GDM1 (cell line): ENCODE measurements at places on chromosomes 16 and 17.

DNA sequence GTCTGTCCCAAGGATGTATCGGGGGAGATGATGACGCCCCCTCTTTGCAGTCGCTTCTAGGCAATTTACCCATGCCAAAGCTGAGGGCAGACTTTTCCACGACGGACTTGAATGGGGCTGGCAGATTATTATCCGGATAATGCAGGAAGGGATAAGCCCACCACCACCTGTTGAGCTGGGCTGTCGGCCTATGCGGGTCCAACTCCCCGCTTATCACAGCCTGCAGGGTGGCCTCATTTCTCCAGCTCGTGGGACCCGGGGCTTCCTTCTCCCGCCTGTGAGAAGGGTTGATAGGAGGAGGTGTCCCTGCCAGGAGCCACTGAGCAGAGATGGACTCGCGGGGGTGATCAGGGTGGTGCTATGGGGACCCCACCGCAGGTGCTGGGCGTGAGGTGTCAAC, 559 bp downstream of the CACNG5 start:
- DNase-seq, result no peak

GRCh38 chr17:36936455-36937000, 747 bp upstream of the LHX1 start:
- no peak for DNase-seq

DNA sequence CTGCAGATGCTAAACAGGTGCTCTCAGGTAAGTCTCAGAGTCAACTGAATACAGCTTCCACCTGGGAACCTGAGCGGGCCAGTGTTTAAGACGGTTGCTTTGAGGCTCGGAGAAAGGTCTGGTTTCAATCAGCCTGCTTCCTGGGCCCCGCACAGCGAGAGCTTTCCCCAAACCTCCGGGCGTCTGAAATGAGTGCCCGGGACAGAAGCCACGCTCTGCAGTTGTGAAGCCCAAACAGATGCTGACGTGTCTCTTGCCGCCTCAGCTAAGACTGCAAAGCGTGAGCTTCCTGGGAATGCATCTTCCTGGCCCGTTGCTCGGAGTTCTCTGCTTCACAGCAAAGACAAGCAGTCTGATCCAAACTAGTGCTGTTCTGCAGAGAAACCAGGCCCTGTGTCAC, 36.7 kb downstream of the PLXDC1 start:
- DNase-seq, result no peak

DNA sequence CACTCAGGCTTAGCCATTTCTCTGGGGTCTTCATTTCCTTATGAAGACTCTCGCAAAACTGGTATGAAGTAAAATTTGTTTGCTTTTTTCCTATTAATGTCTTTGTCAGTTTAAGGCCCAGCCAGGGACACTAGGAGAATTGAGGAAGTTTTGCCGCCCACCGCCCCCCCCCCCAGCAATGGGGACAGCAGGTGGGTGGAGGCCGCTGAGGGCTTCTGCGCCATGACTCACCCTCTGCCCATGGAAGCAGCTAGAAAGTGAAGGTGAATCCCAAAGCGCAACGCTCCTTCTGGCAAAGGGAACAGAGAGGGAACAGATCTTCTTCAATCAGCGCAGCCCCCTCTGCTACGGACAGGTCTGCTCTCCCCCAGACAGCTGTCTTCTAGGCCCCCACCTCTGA, 49.7 kb downstream of the MARF1 start:
- peak; percentile 21 for DNase-seq

DNA sequence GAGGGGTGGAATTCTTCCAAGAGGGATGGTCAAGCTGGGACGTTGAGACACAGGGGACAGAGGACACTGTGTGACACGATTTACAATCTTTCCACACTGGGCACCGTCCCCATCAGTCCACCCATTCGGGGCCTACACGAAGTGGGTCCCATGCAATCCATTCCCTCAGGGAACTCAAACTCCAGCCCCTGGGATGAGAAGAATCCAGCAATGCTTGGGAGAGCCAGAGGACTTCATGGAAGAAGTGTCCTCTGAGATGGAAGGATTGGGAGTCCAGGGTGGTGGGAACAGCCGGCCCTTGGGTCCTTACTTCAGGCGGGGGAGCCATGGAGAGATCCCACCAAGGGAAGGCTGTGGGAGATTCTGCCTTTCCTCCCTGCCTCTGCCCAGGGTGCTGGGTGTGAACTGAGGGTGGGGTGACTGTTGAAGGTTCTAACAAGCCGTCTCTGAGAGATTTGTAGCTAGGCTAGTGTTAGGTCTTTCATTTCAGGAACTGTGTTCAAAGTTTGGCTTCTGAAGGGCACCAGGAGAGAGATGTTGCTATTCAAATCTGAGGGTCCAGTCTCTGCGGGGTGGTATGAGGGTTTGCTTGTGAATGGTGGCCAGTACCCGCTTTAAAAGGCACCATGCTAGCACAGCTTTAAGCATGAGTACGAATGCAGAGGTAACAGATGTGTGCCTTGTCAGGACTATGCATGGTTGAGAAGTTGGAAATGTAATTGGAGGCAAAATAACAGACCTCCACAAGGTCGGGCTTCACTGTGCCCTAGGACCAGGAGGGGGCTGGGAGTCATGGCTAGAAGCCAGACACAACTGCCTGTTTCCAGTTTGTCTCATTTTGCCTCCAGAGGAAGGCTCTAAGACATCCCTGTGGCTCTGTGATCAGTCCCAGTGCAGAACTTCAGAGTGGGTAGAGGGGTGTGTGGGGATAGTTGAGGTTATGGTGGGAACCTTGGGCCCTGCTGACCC, 1.9 kb downstream of the ATP1B2 start:
- DNase-seq, result no peak

GRCh38 chr17:60959011-60959410, 281.4 kb downstream of the BCAS3 start:
- no peak for DNase-seq

DNA sequence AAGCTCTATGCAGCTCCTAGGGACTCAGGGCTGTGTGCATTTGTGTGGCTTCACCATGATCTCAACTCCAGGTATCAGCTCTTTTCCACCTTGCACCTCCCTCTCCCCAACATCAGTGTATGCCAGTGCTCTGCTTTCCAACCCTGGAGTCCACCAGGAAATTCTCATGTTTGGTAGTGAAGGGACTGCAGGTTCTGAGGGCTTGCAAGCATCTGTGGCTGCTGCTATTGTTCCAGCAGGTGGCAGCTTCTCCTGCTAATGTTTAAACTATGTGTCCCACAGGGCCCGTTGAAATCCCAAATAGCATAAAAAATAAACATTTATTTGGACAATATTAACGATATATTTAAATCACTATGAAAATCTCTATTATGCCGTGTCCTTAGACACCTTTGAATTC, 82.0 kb downstream of the RGS9 start:
- no peak for DNase-seq

DNA sequence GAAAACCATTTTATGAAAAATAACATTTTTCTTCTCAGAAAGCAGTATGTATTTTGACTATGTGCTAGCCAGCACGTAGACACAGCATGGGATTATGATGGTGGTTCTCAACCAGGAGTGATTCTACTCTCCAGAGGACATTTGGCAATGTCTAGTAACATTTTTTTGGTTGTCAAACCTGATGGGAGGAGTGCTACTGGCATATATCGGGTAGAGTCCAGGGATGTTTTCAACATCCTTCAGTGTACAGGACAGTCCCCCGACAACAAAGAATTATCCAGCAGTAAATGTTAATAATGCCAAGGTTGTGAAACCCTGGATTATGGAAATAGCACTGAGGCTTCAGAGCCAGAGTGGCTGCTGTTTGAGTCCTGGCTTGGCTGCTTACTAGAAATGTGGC, 27.7 kb downstream of the AP2B1 start:
- DNase-seq, result no peak

DNA sequence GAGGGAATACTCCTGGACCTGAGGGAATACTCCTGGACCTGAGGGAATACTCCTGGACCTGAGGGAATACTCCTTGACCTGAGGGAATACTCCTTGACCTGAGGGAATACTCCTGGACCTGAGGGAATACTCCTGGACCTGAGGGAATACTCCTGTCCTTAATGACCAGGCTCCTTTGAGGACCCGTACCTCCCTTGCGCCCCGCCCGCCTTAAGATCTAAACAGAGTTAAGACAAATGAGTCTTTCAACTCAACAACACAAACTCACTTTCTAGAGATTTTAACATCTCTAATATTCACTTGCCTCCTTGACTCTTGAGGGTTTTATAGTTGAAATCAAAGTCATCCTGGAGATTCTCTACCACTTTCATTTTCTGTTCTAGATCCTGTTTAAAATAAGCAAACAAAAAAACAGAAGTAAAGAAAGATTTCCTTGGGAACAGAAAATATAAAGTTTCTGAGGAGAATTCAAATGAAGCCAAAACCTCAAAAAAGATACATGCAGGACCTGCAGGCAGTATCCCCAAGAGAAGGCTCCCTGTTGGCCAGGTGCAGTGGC, 49.7 kb downstream of the STAT3 start:
- DNase-seq, result no peak

- no peak for DNase-seq
Measured at GRCh38 chr16:83501481-83501880, 306.3 kb upstream of the HSBP1 start.

GRCh38 chr17:16989230-16989952, 17.5 kb upstream of the TNFRSF13B start:
- no peak for DNase-seq

DNA sequence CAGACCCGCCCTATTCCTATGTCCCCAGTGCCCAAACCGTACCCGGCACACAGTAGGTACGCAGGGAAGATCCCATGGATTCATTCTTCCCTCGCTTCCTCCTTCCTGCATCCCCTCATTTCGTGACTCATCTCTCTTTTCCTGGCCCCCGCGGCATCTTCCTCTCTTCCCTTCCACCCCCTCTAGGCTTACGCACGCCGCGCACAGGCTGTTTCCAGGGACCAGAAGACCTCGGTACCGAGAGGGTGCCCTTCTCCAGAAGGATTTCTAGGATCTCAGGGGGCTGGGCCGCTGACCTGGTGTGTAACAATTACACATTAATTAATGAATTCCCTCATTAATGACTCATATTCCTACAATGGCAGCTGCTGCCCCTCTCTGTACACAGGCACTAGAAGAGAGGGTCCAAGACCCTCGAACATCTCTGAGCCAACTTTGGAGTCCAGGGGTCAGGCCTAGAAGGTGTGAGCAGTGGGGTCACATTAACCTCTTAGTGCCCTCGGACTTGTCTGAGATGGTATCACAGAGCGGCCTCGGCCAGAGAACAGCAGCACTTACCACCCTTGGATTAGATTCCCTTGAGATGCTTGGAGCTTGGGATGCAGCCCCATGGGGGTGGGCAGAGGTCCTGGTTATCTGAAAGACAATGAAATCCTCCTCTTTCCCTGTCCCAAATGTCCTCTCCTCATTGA, 16.8 kb upstream of the PLLP start:
- no peak for DNase-seq

- DNase-seq, result no peak
Measured at GRCh38 chr16:354971-355461, 2.5 kb upstream of the AXIN1 start.
